ENCODE measurements at places on chromosomes 12 and 14.
A peak's percentile ranks its signal among the peaks of the same experiment; 100 is the strongest.

GRCh38 chr12:106861984-106862916, 87.8 kb downstream of the RIC8B start:
- no peak for DNase-seq

DNA sequence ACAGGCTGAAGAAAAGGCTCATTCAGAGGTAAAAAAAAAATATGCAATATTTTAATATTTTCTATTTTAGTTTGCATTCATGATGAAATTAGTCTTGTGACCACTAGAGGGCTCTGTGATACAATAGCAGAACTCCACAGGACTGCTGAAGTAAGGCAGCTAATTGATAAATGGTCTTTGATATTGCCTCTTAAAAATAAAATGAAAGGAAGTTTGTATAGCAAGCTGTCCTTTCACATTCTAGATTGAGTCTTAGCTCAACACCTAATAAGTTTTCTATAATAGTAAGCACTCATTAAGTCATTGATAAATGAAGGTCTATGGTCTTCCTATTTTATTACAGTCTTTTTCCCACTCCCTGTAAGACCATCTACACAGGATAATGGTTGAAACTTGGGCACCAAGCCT, 315.7 kb downstream of the NAV3 start:
- DNase-seq = peak; percentile 2

DNA sequence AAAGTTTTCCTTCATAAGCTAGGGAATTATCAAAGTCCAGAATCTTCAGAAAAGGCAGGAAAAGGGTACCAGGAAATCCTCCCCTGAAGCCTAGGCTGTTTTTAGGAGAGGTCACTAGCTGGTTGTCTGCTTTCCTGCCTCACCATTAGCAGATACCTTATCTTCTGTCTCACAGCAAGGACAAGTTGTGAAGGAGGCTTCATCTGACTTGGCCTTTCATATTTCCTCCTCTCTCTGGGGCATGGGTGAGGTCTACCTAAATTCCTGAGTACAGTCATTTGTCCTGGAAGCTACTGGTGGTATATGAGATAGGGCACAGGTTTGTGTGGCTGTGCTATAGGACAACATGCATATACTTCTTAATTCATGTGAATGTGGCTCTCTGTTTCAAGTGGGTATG, 2.3 kb downstream of the FOXJ2 start:
- no peak for DNase-seq

DNA sequence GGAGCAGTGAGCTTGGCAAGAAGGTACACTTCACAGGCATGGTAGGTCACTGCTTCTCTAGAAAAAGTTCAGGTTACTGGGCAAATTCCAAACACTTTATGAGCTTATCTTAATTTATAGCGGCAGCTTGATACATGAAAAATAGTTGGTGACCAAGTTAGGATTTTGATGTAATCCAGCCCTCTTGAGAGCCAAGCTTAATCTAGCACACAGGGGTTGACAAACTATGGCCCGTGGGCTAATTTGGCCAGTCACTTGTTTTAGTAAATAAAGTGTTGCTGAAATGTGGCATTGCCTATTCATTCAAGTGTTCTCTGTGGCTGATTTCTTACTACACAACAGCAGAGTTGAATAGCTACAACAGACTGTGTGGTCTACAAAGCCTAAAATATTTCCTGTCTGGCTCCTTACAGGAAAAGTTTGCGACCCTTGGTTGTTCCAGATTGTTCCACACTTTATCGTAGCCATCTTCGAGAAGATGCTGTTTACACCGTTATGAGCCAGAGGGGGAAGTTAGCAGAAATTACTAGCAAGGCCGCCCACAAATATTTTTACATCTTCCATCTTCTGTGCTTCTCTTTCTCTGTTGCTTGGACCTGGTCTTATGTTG, 120.9 kb downstream of the DAAM1 start:
- no peak for DNase-seq

DNA sequence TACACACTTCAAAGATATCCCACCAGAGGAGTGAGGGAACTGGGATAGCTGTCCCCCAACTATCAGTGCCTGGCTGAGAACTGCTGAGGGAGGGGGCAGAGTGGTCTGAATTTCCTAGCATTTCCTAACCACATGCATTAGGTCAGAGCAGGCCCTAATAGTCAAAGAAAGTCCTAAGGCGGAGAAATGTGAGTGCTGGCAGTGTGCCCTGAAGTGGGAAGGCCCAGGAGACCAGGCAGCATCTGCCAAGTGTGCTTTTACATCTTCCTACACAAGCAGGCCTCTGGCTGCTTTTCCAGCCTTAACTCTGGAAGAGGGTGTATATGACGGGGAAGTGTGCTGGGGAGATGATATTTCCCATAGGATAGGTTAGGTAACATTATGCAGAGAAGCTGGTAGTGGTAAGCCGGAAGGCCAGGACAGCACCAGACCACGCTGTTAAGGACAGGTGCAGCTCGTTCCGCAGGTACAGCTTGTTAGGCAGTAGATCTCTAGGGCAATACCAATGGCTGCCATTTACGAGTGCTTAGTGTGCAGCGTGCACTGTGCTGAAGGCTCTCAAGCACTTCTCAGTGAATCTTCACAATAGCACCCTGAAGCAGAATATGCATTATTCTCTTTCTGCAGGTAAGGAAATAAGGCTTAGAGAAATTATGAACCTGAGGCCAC, 9.1 kb upstream of the CCDC198 start:
- DNase-seq = no peak

Measured in suppressor macrophage (primary cell).